Activated CD8-positive, alpha-beta memory T cell treated with anti-CD3 and anti-CD28 coated beads for 48 hours (primary cell): ENCODE measurements at places on chromosomes 13 and 19.
A peak's percentile ranks its signal among the peaks of the same experiment; 100 is the strongest.

DNA sequence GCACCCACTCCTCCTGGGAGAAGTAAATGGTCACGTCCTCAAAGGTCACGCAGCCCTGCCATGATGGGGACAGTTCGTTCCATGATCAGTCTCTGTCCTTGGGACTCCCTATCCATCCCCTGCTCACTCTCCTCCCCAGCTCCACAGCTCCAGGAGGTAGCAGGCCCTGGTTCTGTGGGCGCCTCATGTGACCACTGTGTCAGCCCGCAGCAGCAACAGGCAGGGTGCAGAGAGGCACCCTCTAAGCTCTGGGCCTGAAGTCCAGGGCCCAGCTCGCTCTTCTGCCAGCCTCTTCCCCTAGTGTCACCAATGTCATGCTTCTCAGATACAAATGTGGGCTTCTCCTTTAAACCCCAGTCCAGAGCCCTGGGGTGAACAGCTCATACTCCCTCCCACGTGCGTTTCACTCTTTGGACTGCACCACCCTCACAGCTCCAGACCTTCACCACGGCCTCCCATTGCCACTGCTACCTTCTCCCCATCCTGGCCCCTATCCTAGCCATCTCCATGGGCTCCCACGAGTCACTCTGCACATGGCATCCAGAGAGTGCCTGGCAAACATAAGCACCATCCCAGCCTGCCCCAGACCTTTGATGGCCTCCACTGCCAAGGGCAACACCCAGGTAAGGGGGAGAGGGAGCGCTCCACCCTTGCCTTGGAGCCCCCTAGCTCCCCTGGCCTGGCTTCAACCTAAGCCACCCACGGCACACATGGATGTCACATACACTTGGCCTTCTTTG is 2.9 kb downstream of the ZNF792 start:
- no peak for DNase-seq

DNA sequence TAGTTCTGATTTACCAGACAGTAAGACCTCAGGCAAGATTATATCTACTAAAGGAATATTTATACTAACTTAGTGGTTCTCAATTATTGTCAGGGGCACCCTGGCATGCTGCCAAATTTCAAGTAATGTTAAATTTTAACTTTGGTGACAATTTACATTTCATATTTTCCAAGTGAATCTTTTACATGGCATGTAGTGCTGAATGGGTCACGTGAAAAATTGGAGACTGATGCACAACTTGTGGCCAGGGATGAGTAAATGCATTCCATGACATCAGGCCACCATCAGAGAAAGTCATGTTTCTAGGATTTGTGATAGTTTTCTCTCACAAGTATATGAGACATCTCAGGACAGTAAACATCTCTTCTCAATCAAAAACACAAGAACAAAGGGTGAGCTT is 202.6 kb upstream of the SOX21 start:
- DNase-seq: no peak

GRCh38 chr19:10961073-10961860 is 437 bp downstream of the SMARCA4 start:
- DNase-seq: peak; percentile 25

- no peak for DNase-seq
Observed at GRCh38 chr13:30031488-30031887, 181.1 kb upstream of the UBL3 start.

- DNase-seq: no peak
Observed at GRCh38 chr13:73876323-73876722, 257.9 kb downstream of the KLF12 start.

- no peak for DNase-seq
Observed at GRCh38 chr13:48501705-48502104, 31.2 kb downstream of the RCBTB2 start.

GRCh38 chr13:42720113-42720857 is 61.1 kb upstream of the FAM216B start:
- DNase-seq: no peak

DNA sequence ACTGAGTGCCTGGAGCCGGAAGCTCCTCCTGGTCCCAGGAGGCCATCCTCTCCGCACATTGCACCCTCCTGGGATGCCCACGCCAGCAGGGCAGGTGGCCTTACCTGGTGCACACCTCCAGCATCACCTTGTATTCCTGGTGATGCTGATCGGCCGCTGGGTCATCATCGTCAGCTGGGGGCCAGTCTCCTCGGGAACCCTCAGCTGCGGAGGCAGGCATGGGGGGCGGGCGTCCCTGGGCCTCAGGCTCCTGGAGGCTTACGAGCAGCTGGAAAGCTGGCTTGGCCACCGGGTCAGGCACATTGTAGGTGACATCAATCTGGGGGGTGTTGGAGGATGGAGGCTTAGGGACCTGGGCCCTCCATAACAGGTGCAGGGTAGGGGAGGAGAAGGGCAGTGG is 13.7 kb downstream of the F2RL3 start:
- no peak for DNase-seq

DNA sequence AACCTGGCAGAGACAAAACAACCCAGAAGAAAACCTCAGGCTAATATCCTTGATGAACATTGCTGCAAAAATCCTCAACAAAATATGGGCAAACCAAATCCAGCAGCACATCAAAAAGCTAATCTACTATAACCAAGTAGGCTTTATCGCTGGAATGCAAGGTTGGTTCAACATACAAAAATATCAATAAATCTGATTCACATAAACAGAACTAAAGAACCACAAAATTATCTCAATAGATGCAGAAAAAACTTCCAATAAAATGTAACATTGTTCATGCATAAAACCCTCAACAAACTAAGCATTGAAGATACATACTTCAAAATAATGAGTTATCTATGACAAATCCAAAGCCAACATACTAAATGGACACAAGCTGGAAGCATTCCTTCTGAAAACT is 8.8 kb downstream of the ZNF724 start:
- DNase-seq: no peak

- no peak for DNase-seq
Observed at GRCh38 chr13:96379967-96380366, 290.1 kb downstream of the HS6ST3 start.

DNA sequence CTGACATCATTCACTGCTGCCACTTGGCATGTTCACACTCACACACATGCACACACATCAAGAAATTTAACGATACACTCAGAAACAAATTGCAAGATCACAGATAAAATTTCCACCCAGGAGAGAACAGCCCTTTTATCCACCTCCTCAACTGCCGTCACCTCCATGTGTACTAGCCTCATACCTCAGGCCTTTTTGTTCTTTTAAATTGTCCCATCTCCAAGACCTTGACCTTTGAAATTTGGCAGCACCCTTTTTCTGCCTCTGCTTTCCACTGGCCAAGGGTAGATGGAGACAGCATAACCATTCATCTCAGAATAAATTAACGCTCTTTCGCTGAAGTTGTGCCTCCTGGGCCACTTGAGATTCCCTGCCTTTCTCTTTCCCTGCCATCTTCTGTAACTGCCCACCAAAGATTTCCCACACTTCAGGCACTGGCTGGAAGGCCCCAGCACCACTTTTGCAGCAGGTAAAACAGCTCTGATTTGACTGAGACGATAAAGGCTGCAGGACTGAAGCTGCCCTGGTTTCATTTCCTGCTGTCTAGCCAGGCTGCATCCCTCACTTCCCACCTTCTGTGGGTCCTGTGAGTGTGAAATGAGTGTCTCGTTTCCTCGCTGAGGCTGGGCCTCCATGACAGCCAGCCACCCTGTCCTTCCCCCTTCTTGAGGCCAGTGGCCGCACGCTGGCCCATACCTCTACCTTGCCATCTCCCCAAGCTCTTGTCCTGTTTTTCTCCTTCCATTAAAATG is 39.3 kb downstream of the MBNL2 start:
- DNase-seq: no peak

DNA sequence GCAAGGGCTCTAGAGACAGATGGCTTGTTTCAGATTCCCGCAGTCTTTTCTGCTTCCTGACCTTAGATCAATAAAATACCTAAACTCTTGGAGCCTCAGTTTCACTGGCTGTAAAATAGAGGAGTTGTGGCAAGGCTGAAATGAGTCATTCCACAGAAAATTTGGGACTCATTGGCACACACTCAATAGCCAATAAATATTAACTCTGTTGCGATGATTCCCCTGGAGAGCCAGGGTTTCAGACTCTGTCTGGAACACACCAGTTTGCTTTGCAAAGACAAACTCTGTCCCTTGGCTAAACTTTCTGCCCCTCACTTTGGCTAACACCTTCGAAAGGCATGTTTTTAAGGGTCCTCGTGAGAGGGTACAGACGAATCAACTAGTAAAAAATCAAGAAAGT is 18.1 kb upstream of the UBE2L5 start:
- no peak for DNase-seq

DNA sequence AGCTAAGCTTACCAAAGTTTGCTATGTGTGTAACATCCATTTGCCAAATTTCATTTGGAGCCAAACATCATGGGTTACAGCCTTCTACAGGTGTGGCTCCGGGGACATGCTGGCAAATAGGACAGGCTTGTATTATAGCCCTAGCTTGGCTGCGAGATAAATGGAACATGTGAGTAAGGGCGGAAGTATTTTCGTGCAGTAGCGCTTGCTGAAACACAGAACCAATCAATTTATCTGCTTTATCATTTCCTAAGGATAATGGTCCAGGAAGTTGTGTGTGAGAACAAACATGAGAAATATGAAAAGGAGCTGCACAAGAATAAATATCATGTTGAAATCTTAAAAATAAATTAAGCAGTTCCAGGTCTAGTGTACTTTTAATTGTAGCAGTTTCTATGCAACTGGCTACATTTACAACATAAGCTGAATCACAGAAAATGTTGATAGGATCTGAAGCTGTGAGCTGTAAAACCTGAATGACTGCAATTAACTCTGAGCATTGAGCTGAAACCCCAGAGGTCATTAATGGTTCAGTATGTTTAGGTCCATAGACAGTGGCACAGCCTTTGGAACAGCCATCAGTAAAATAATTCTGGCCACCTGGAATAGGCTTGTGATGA is 22.2 kb upstream of the ZNF100 start:
- no peak for DNase-seq

DNA sequence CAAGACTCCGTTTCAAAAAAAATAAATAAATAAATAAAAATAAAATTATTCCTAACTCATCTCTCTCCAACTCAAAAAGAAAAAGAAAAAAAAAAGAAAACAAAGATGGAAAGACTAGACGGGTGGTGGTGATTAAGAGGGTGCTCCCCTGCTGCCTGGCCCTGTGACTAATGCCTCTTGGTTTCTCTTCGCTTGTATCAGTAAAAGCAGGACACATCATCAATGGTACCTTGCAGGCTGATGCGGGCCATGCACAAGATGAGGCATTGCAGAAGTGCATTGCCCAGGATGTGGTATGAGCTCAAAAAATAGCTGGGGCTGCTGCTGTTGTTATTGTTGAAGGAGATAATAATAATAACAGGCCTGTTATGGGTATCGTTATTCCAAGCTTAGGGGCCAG is 14.6 kb downstream of the ACER1 start:
- no peak for DNase-seq

DNA sequence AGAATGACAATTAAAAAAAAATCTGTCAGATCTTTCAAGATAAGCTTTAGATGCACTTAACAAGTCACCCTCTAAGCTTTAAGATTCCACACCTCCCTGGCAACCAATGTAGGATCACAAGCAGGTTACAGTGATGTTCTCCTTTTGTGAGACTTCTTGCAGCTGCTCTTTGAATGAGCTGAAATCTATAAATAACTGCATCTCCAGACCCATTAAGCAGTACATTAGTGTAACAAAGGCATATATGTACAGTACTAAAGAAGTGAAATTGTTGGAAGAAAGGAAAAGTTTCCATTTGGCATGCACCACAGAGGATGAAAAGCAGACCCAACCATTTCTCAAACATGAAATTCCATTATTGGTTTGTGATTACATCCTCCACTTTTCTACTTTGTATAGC is 364.7 kb downstream of the ENOX1 start:
- DNase-seq: no peak

- no peak for DNase-seq
Observed at GRCh38 chr13:34942732-34943435, 814 bp downstream of the NBEA start.

DNA sequence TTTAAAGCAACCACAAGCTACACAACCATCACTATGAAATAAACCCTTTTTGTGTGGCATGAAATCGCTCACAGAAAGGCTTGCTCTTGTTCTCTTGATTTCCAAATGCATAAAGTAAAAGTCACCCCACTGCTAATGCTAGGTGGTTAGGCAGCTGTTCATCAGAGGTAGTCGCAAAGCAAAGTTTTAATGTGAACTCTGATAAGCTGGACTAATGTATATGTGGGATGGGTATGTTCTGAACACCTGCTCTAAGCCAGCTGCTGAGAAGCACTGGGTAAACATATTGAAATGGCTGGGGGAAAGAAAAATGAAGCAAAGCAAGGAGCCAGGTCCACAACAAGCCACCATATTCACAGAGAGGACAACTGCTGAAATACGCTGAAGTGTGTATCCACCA is 142.3 kb downstream of the KLF12 start:
- DNase-seq: no peak

DNA sequence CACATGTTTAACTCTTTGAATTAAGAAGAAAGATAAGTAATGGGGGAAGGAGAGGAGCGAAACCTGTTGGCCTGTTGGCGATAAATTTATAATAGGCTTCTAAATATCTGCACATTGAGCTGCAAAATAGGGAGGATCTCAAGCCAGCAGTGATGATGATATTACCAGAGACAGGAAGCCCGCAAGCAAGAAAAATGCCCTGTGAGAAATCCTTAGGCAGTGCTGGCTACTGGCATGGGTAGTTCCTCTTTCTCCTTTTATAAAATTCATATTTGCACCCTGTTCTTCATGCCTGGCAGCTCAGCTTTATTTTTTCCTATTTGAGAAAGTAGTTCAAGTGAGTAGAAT is 858 bp upstream of the USP12 start:
- DNase-seq: no peak

DNA sequence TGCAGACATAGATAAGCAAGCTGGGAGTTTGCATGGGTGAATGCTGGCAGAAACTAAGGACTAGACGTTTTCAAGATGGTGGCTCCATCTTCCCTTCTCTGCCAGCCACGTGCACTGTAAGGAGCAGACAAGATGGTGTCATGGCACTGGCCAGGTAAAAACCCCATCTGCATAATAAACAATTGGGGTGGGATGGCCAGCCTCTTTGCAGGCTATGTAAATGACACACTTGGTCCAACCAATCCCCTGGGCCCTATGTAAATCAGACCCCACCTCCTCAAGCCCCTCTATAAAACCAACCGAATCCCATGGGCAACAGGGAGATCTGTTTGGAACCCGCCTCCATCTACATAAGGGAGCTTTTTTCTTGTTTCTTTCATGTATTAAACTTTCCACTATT is 2.4 kb upstream of the OR7A5 start:
- DNase-seq: no peak
